CD4-positive, alpha-beta T cell treated with Interleukin-17A for 1 hour (primary cell): ENCODE measurements at places on chromosomes 1 and 21.

DNA sequence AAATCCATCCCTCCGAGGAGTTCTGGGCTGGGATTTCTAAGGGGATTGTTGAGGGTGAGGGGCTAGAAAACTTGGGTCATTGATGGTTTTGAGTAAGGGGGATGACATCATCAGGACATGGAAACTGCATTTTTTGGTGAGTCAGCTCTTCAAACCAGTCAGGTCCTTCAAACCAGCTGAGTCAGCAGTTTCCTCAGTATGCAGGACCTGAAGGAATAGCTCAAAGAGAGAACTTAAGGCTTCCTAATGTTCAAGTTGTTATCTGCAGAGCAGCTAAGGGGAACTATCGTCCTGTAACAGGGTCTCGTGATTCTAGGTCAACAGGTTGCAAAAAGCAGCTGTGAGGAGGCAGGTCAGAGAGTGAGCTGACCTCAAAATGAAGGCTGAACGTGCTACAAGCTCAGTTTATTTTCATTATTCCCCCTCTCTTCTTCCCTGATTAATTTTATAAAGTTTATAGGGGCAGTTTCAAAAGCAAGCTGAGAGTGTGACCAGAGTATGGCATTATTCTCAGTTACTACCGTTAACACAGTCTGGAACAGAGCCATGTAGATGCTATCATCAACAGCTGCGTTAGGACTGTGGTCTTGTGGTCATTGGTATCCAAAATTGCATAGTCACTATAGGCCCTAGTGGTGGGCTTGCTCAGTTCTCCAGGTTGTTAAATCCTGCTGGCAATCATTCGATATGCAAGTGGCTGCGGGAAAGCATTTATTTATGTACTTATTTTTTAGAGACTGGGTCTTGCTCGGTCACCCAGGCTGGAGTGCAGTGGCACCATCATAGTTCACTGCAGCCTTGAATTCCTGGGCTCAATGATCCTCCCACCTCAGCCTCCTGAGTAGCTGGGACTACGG, 10.7 kb upstream of the SDC3 start:
- no peak for DNase-seq

GRCh38 chr21:26503414-26503813, 69.7 kb downstream of the CYYR1 start:
- DNase-seq, result no peak

DNA sequence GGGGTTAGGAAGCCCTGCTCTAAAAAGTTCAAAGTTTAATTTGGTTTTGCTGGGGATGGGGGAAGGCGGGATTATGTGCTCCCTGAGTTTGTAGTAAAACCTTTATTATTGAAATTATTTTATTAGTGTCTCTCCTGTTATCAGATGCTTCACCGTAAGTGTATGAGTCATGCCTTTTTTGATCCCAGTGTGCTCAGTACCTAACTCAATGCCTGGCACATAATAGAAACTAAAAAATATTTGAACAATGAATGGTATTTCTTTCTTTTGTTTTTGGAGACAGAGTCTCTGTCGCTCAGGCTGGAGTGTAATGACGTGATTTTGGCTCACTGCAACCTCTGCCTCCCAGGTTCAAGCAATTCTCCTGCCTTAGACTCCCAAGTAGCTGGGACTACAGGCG, 6.4 kb downstream of the SNRPE start:
- no peak for DNase-seq

GRCh38 chr1:160353223-160353622, 10.0 kb downstream of the NCSTN start:
- DNase-seq, result no peak

GRCh38 chr1:157776971-157777391, at the start of gene FCRL2:
FCRL2 (minus strand) TSS chr1:157777132; CDS start chr1:157777073, 59 bp downstream.
- DNase-seq, result no peak

DNA sequence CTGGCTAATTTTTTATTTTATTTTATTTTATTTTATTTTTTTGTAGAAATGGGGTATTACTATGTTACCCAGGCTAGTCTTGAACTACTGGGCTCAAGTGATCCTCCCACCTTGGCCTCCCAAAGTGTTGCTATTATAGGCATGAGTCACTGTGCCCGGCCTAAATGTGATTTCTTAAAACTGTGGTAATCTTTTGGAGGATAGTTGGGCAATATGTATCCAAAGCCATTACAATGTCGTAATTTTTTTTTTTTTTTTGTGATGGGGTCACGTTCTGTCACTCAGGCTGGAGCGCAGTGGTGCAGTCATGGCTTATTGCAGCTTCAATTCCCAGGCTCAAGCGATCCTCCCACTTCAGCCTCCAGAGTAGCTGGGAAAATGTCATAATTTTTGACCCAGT, 14.2 kb downstream of the ETV3L start:
- no peak for DNase-seq

- no peak for DNase-seq
Measured at GRCh38 chr21:28636752-28637691, 355.7 kb downstream of the LTN1 start.

- no peak for DNase-seq
Measured at GRCh38 chr1:212124690-212125582, 89.4 kb downstream of the DTL start.

- DNase-seq, result no peak
Measured at GRCh38 chr1:55347866-55348265, 132.7 kb upstream of the USP24 start.

DNA sequence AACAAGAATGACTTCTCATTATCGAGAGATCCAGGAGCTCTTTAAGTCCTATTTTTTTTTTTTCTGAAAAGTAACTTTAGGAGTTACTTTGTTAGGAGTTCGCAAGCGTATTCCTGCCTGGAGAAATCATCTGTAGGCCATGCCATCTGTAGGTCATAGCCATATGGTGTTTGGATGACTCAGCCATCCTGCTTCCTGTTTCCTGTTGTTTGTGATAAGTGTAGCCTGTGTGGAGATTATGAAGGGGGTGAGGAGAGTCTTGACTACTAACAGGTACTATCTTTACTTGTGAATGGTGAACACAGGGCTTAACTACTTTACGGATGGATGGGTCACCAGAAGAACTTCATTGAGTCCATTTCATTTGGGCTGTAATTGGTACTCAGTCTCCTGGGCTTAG, 327.2 kb downstream of the PTPRU start:
- no peak for DNase-seq
